Mesenteric fat pad (tissue), 1 donor: ENCODE measurements at places on chromosomes 11 and 22. TPM values are rescaled to one million over a fixed set of nuclear protein-coding genes. Genes with fewer than 3 reads are reported as not detected.

DNA sequence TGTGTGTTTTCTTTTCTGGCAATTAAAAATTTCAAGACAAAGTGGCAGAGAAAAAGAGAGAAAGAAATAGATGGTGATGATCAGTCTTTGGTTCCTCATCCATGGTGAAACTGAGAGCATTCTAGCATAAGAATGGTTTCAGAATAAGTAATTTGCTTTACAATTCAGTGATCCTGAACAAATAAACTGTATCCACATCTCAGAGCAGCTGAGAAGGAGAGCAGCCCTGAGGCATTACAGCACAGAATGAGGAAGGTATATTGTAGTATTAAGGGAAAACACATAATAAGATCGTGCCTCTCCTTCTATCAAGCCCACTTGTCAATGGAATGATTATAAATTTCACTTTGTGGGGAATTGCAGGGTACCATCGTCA lies 17.4 kb downstream of the LUZP2 start:
- no peak for DNase-seq

GRCh38 chr22:30869667-30870395 lies 98.7 kb downstream of the MORC2 start:
- DNase-seq = peak; percentile 75

GRCh38 chr11:33006010-33006409 lies 9.7 kb upstream of the DEPDC7 start:
- DNase-seq = no peak

DNA sequence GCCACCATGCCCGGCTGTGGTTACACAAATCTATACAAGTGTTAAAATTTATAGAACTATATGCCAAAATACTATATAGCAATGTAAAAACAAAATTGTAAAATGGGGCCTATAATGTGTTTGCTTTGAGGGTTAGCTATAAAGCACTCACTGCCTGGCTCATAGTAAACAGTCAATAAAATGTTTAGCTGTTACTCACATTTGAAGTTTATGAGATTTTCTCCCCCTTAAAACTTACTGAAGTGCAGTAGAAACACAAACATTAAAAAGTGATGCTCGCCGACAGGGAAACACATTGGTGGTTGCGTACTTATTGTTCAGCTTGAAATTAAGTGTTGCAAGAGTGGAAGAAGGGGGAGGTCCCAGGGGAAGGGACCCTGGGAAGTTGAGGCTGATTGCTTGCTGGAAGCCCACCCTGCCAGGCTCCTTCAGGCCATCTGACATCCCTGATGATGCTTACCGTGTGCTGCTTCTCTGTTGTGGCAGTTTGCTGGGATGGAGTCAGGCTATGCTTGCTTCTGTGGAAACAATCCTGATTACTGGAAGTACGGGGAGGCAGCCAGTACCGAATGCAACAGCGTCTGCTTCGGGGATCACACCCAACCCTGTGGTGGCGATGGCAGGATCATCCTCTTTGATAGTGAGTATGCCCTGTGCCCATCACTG lies 52.1 kb downstream of the KREMEN1 start:
- no peak for DNase-seq

DNA sequence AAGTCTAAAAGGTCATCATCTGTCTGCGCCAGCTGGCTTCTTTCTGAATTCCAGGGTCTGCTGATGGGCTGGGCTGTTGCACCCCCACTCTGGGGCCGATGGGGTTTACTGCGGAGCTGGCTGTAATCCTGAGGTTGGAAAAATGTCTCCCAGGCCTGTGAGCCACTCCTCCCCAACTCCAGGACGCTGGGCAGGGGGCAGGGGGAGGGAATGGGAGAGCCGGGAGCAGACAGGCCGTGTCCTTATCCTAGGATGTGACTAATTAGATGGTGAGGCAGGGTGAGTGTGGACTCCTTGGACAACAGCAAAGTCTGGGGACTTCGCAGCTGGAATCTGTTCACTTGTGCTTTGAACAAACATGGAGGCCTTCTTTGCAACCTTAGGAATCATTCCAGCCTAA lies 48.7 kb downstream of the LRRC32 start:
- peak; percentile 85 for DNase-seq

DNA sequence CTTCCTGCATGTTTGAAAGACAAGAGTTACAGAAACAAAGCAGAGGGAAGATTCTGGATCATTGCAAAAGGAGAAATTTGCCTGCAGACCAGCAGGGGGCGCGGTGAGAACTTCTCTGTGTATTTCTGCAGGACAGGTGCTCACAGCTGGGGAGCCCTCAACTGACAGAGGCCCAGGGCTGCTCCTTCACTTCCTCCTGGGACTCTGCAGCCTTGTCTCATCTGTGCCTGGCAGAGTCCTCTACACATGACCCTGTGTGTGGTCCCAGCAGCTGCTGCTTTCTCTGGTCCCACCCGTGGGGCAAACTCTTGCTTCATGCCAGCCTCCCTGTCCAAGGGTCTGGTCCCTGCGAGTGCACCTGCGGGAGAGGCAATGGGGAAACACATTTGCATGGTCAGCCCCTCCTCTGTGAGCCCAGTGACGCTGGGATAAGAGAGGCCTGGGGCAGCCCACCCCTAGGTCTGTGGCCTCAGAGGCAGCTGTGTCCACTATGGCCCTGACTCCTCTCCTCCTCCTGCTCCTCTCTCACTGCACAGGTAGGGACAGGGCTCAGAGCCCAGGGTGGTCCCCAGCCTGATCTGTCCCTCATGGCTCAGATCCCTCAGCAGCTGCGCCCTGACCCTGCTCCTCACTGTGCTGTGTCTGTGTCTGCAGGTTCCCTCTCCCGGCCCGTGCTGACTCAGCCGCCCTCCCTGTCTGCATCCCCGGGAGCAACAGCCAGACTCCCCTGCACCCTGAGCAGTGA lies 43.2 kb upstream of the VPREB1 start:
- no peak for DNase-seq

CARD16 gene
- total RNA-seq = 9.8 TPM
